ENCODE measurements at places on chromosomes 12 and 14.

DNA sequence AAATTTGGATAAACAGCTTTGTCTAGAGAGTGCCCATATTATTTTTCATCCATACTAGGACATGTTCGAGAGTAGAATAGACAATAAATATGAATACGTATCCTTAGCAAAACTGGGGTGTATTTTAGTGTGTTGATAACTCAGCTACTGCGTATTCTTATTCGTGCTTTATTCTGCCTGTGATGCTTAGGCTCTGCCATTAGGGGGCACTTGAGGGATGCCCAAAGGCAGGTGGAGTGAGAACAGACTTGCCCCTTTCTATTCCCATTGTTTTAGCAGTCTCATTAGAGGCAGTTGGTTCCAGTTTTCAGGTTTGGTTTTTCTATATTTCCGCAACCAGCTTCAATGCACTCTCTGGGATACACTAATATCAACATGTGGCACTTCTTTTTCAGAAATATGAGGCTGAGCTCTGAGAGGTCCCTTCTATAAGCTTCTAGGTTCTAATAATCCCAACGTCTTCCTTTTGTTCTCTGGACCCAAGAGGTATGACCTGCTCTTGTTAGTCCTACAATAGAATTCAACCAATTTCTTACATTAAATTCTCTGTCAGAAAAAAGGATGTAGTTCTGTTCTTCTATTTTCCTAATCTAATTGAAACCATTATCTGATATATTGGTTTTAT lies 985.7 kb upstream of the FBXO33 start:
- DNase-seq = no peak

GRCh38 chr12:52741375-52742195 lies 35.6 kb downstream of the KRT76 start:
- DNase-seq = no peak

GRCh38 chr14:92384461-92385133 lies 61.6 kb downstream of the SLC24A4 start:
- DNase-seq = no peak

GRCh38 chr14:61927520-61927919 lies 165.3 kb downstream of the SNAPC1 start:
- DNase-seq = no peak

- no peak for DNase-seq
These were observed 61.3 kb downstream of the DICER1 start for GRCh38 chr14:95095996-95096395.
